Stimulated activated naive CD8-positive, alpha-beta T cell treated with anti-CD3 and anti-CD28 coated beads, Interleukin-15, amount 100 ng/mL, for 72 hours (primary cell): ENCODE measurements at places on chromosomes 1 and 21.

GRCh38 chr1:113247355-113247754, 143.0 kb upstream of the MAGI3 start:
- no peak for DNase-seq

GRCh38 chr1:20337581-20337980, 46.9 kb downstream of the VWA5B1 start:
- no peak for DNase-seq

- DNase-seq, result no peak
Measured at GRCh38 chr1:38000233-38000528, 5.1 kb downstream of the FHL3 start.

DNA sequence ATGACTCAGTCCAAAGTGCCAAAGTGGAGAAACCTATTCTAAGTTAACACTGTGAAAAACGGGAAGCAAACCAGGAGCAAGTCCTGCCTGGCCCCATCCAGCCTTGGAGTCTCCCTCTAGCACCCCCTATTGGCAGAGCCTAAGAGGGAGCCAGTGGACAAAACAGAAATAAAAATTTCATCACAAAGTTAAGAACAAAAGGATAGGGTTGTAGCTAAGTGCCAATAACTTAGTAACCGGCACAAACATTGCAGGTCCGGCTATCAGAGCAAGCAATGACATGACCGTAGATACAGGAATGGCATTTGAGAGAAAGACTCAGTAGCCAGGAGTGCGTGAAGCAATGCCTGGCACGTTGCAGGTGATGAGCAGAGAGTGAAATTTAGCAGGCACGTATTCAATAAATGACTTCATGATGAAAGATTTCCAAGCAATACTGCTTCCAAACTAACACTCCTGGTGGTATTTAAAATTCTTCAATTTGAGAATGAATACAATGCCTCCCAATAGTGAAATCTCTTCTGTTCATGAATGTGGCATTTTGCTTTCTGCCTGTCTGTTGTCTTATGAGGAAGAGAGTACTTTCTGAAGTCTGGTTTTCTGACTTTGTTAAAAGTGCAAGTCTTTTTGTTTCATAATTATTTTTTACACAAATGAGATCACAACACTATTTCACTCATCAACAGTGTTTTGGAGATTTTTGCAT, 391.0 kb downstream of the OMA1 start:
- DNase-seq, result no peak

DNA sequence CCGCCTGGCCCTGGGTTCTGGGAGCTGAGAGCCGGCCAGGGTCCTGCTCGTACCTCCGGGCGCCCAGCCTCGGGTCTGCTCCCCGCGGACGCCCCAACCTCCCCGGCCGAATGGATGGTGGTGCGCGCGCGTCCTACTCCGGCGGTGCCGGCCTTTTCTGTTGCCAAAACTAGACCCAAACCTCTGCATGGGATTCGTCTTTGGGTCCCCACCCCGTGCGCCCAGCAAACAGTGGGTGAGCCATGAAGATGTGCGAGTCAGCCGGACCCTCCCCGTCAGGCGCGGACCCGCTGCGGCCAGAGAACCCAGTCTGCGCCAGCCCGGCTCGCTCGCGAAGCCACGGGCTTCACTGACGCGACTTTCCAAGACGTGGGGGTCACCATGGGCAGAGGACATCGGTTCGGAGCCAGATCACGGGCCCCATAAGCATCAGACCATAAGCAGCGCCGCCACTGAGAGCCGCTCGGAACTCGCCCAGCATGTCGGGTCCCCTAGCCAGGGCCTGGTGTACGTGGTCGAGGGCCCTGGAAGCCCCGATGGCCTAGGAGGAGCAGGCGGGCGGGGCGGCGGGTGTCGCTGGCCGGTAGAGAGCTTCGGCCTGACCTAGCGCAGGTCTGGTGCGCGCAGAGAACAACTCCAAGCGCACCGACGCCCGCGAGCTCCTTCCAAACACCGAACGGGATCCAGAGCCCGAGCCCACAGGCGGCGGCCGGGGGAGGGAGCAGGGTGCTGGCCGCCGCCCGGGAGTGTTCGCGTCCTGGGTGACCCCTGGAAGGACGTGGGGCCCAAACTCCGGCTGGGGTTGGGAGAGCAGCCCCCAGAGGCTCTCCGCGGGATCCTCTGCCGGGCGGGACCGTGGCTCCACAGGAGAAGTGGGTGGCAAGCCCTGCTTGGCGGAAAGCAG, 1.0 kb upstream of the TP73 start:
- DNase-seq, result peak; percentile 16

GRCh38 chr1:76465030-76465429, 390.5 kb downstream of the ST6GALNAC3 start:
- no peak for DNase-seq

- DNase-seq, result no peak
Measured at GRCh38 chr1:1403653-1404052, 3.4 kb downstream of the MRPL20 start.

DNA sequence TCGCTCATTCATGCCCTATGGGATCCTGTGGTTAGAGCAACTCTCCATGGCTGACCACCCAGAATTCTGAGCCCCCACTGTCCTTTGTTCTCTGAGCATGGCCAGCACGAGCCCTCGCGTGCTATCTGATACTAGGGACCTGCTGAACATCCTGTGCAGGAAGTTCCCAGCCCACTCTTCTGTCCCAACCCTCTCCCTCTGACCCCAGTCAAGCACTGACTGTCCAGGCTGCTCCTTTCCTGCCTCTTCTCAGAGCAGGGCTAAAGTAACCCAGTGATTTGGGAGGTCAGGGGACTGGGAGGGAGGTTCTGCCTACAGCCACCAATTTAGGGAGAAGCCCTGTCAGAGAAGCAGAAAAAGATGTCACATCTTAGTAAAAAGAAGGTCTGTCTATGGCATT, 21.2 kb downstream of the CYP4B1 start:
- no peak for DNase-seq

- DNase-seq, result no peak
Measured at GRCh38 chr1:6960291-6960811, 175.1 kb downstream of the CAMTA1 start.

DNA sequence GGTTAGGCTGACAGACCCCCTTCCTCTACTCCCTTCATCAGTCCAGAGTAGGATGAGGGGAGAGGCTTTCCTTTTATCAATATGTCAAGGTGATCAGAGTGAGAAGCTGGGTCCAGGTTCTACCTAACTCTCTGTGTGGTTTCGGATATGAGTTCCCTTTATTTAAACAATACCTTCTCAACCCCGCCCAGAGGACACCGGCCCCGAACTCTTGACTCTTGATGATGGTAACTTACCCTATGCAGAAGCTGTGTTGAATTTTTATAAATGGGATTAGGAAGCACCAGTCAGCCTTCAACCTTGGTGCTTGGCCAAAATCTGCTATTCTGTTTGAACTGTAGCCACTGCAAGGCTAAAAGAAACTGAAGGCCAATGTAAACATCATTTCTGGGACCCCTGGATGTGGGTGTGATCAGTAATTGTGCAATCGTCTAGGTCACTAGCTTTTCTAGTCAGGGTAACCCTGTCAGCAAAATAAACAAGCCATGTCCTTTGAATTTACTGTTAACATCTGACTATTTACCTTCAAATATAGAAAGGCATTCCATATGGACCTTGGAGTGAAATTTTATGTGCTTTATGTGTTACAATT, 398.3 kb downstream of the SEC16B start:
- no peak for DNase-seq

DNA sequence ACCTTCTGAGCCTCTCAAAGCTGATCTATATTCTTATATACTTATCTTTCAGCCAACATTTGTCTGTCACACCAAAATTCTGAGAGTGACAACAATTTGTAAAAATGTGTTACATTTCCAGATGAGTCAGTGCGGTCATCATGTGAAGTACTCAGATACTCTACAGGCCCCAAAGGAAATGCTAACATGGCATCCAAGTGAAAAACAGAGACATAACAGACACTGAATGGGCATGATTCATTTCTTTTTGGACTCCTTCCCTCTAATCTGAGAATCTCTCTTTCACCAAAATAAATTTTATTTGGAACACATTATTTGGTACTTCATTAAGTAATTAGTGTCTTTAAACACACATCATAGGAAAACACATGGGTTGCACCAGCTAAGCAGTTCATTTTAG, 96.6 kb downstream of the SLC44A5 start:
- DNase-seq, result no peak

DNA sequence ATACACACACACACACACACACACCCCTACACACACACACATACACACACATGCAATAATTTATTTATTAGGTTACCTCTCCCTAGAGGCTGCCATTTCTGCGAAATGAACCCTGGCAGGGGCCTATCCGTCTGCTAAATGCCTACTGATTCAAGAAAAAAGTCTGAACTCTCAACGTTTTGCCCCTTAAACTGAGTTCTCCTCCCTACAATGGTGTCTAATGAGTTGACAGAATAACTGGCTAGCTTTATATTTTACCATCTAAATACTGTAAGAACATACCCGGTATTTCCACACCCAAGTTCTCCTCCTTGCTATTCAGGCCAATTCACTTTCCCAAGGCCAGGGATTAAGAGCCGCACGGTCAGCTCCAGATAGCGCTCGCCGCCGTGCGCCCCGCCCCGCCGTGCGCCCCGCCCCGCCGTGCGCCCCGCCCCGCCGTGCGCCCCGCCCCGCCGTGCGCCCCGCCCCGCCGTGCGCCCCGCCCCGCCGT, 339 bp upstream of the RNPC3 start:
- peak; percentile 22 for DNase-seq

DNA sequence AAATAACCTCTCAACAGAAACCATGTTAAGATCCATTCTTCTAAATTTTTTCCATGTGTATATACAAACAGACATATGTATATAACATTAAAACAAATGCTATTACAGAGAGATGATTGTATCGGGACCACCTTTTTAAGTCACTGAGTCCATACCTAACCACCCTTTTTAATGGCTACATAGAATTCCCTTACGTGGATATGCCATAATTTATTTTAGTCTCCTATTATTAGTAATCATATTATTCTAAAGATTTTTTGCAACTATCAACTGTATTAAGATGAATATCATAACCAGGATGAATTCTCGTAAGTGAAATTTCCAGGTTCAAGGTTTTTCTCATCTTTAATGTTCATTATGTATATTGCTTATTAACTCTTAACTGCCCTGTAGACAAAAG, 259.7 kb downstream of the HHAT start:
- no peak for DNase-seq

- no peak for DNase-seq
Measured at GRCh38 chr1:221711656-221712055, 30.2 kb downstream of the DUSP10 start.

DNA sequence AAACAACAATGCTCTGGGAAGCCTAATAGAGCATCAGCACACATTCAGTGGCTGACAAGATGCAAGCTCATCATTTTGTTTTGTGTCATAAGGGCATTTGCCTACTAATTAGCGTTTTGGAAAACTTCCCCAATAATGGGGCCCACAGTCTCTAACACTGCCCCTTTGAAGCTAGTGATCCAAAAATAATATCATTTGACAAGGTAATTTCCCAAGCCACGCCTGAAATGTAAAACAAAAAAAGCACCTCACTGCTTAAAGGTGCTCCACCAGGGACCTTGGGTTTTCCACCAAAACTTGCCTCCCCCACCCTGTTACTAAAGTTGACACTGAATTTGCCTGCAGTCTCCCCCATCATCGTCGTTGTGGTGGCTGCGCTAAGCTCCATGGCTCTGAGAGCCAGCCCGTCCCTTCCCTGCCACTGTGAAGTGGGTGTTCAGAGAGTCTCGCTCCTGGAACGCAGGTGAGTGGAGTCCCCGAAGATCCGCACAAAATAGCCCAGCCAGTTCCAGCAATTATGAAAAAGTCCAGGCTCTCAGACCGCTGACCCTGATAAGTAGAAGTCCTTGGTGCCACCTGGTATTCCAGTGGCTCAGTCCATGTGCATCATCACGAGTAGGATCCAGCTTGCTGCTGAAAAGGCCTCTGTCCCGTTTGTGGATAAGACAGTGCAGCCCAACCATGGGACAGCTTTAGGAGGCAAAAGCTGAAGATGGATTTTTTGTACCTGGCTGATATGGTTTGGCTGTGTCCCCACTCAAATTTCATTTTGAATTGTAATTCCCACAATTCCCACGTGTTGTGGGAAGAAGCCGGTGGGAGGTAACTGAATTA, 52.2 kb downstream of the RAB3GAP2 start:
- no peak for DNase-seq

DNA sequence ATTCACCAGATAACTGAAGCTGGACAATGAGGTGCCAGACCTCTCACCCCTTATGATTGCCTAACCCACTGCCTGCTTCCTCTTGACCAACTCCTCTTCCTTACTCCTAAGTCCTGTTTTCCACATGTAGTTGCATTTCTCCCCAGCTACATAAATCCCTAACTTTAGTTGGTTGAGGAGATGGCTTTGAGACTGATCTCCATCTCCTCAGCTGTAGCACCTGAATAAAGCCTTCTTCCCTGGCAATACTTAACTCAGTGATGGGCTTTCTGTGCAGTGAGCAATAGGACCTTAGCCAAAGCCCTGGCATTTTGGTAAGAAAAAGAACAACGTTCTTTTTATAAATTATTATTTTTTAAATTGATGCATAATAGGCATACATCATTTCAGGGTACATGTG, 691.1 kb downstream of the MATN1 start:
- no peak for DNase-seq

DNA sequence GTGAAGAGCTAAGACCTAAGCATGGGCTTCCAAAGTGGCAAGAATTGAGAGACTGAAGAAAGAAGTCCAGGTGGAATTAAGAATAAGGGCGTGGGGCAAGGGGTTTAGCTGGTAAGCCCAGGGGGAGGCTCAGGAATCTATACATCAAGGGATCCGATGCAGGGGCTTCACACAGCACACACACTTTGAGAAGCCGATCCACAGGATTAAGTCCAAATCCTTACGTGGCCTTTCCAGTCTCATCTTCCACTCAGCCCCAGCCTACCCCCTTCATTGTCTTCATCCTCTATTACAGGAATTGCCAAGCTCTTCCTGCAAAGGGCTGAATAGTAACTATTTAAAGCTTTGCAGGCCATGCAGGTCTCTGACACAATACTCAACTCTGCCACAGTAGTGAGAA, 101.3 kb downstream of the TGFBR3 start:
- DNase-seq, result no peak

GRCh38 chr1:232927830-232928505, 22.4 kb upstream of the NTPCR start:
- DNase-seq, result no peak

DNA sequence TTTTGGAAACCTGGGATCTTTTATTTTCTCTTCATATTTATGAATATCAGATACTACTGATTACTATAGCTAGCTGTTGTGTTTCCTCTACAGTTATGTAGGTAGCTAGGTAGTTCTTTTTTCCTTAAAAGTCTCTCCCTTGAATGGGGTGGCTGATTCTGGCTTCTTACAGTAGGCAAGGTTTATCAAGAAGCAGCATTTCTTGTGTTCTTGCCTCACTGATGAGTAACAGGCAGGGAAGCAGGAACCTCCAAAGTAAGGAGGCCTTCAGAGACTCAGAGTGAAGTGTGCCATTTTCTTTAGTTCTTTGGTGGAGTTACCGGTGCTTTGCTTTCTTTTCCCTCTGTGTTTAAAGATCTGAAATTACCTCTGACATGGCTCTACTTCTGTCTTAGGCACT, 56.0 kb downstream of the ZMYM4 start:
- DNase-seq, result no peak

GRCh38 chr1:171226747-171227370, 21.4 kb upstream of the FMO1 start:
- peak; percentile 27 for DNase-seq
